ENCODE measurements at places on chromosomes 1 and 21.

DNA sequence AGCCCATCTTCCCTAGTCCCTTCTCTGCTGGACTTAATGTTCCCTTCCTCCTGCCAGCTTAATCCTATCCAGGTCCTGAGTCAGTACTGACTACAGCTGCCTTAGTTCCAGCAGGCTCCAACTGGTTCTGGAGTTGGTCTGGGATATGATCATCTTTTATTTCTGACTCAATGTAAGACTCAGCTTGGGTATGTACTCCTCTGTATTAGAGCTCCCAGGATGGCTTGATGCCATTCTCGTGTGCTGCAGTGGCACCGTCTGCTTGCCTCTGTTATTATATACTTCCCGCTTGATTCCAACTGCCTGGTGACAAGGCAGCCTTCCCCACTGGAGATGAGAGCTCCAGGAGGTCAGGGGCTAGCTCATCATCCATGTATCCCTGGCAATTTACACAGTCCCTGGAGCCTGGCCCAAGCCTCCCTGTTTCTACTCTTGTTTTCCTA lies 164.4 kb upstream of the DPT start:
- no peak for DNase-seq

DNA sequence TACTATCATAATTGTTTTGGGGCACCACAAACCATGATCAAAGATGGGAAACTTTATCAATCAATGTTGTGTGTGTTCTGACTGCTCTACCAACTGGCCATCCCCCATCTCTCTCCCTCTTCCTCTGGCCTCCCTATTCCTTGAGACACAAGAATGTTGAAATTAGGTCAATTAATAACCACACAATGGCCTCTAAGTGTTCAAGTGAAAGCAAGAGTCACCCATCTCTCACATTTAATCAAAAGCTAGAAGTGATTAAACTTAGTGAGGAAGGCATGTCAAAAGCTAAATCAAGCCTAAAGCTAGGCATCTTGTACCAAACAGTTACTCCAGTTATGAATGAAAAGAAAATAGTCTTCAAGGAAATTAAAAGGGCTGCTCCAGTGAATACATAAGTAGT lies 390.3 kb upstream of the NFIA start:
- no peak for DNase-seq

DNA sequence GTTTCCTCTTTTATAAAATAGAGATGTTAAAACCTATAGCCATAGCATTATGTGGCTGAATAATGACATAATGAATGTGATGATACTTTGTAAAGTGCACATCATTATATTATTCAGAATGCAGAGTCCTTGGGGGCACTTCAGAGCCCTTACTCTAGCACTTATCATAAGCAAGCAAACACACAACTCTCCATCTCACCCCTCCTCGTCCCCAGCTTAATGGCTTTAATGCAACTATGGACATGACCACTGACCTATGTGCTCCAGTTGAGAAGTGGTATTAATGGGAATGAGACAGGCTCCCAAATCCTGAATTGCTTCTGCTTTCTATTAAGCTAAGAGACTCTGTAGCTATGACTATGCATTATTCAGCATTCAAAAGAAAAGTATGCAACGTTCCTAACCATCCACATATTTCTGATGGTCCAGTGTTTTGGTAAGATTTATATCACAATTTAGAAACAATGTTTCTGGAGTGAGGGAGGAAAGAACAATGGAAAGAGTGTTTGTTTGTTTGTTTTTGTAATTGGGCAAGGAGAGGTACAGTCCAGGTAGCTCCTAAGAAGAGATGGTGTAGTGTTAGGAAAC lies 194.0 kb upstream of the PLXNA2 start:
- DNase-seq: no peak

GRCh38 chr21:38467374-38467773 lies 30.9 kb downstream of the ERG start:
- DNase-seq: no peak

- no peak for DNase-seq
Measured at GRCh38 chr1:117615474-117615873, 9.6 kb downstream of the TENT5C start.

GRCh38 chr1:90724361-90724760 lies 7.3 kb upstream of the BARHL2 start:
- no peak for DNase-seq

Measured in activated T-cell treated with anti-CD3 and anti-CD28 coated beads for 1 hour (primary cell).